ENCODE measurements at places on chromosomes 2 and 18. TPM values are rescaled to one million over a fixed set of nuclear protein-coding genes. Genes with fewer than 3 reads are reported as not detected.

Gene FBXO11
- 54.6 TPM for total RNA-seq

Gene TXNDC2
- total RNA-seq: not detected

Gene CCNYL1
- 35.4 TPM for total RNA-seq

Gene POTEF
- 0.24 TPM for total RNA-seq

Gene ESPNL
- 1.3 TPM for total RNA-seq

GRCh38 chr18:58148954-58149471 is 105.0 kb downstream of the NEDD4L start:
- DNase-seq: no peak
- no peak overlapping the region for H3K4me3 ChIP-seq
- no peaks in the 10 kb centered on the region for H3K4me1 ChIP-seq

DNA sequence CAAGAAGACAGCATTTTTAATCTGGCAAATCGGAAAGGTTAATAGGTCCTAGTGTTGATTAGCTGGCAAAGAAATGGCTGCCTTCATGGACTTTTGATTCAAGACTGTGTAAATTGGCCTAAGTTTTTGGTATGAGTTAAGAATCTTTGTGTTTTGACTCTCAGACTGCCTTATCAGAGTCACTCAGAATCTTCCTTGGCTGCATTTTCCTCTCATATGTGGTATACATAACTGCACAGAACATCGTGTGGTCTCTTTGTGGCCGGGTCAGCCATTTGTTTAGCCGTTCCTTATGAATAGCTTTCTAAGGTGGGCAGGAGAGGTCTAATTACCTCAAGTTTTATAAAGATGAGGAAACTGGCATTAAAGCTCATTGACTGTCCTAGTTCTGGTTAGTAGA is 30.1 kb downstream of the CAB39 start:
- no peaks in the 10 kb centered on the region for H3K4me1 ChIP-seq
- no peaks in the 10 kb centered on the region for H3K27me3 ChIP-seq
- no peak for DNase-seq
- no peaks in the 10 kb centered on the region for H3K36me3 ChIP-seq
- no peak overlapping the region for H3K27ac ChIP-seq

DNA sequence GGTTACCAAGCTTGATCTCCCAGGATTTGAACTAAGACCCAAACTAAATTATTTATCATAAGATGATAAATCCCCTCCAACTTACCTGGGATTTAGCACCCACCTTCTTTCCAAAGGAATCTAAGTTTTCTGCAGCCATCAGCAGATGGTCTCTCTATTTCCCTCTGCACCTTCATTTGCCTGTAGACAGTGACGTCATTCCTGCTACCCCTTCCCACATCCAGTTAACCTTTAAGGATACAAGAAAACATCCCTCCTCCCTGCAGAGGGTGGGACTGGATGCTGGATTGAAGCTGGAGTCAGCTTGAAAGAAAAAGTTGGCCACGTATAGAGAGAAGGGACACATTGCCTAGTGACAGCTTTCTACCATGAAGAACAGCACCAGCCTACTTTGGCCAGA is 3.7 kb upstream of the DNER start:
- DNase-seq: no peak
- H3K36me3 ChIP-seq: no peaks in the 10 kb centered on the region
- peaks cover 7% of the 10 kb centered on the region for H3K27me3 ChIP-seq
- no peak overlapping the region for H3K4me3 ChIP-seq
- H3K27ac ChIP-seq: no peak overlapping the region
- H3K4me1 ChIP-seq: peaks cover under 1% of the 10 kb centered on the region

Data from H1 (cell line).